Nucleus accumbens (tissue), 56 donors: ENCODE measurements at places on chromosomes 1 and 21.

DNA sequence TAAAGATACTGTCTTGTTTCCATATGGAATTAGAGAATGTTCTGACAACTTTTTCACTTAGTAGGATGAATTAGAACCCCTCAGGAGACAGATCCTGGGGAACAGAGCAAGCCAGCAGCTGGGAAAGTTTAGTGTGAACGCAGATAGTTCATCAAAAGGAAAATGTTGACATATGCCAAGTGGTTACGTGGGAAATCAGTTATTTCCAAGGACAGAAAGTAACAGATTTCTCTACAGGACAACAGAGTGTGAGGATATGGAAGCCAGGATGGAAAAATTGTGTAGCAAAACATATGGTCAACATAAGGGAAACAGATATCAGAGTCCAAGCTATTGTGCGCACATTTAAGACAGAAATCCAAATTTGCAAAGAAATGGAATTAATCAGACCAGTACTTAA, 419.5 kb downstream of the LRRIQ3 start:
- DNase-seq: no peak

DNA sequence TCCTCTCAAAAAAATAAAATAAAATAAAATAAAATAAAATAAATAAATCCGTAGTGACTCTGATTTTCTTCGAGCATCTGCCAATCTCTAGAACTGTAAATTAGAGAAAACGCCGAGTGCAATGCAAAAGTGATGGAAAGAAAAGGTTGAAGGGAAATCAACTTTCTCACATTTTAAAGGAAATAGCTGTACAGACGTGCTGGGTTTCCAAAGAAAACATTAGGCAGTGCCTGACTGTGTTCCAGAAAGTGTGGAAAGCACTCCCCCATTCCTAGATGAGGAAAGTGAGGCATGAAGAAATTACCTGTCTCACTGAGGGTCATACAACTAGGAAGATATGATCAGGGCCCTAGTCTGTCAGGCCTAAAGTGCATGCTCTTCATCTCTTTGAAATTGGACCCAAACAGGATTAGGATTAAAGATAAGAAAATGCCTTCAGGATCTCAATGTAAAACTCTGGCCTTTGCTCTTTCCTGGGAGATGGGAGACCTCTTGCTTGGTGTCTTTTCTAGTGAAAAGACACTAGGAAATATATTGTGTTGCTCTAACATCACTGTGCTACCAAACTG, 1.8 kb upstream of the PTPN14 start:
- DNase-seq: no peak

- DNase-seq: no peak
Observed at GRCh38 chr1:78146205-78146771, 100.5 kb downstream of the GIPC2 start.

GRCh38 chr1:111888740-111889376, 100.6 kb downstream of the KCND3 start:
- no peak for DNase-seq

DNA sequence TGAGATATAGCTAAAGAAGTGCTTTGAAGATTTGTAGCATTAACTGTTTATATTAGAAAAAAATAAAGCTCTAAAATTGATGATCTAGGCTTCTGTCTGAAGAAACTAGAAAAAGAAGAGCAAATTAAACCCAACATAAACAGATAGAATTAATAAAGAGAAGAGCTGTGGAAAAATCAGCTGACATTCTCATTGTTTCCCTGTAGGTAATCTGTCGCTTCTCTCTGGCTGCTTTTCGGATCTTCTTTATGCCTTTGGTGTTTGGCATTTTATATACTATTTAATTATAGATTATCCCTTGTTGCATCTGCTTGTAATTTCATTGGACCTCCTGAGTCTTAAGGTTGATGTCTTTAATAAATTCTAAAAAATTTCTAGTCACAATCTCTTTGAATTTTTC, 59.8 kb downstream of the MPZL1 start:
- no peak for DNase-seq

DNA sequence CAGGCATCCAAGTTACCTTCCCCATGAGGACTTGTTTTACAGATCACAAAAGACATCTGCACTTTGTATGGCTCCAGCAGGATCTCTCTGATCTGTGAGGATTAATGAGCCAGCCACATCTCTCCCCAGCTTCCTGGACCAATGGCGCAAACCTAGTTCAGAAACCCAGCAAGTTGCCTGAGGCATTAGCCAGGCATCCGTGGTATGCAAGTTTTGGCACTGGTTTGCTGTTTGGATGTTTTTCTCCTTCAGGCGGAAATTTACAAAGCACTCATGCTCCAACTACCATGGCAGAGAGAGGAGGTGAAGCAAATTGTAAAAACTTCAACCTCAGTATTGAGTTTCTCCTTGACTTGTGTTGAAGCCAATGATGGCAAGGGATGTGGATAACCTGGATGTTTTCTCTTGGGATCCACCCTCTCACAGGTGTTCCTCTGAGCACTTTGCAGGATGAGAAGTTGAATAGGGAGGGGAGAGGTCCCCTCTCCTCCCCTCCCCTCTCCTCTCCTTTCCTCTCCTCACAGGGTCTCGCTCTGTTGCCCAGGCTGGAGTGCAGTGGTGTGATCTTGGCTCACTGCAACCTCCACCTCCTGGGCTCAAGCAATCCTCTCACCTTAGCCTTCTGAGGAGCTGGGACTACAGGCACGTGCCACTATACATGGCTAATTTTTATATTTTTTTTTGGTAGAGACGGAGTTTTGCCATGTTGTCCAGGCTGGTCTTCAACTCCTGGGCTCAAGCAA, 25.6 kb upstream of the ENO1 start:
- no peak for DNase-seq

- no peak for DNase-seq
Observed at GRCh38 chr1:31714442-31715086, 10.7 kb upstream of the COL16A1 start.

- DNase-seq: no peak
Observed at GRCh38 chr1:153493343-153493960, 33.0 kb upstream of the S100A7 start.

GRCh38 chr1:26530895-26531598, 1.5 kb downstream of the RPS6KA1 start:
- DNase-seq: no peak

GRCh38 chr1:27144049-27144748, 10.7 kb downstream of the SLC9A1 start:
- no peak for DNase-seq

GRCh38 chr1:67580691-67581403, 104.2 kb upstream of the GADD45A start:
- DNase-seq: no peak

DNA sequence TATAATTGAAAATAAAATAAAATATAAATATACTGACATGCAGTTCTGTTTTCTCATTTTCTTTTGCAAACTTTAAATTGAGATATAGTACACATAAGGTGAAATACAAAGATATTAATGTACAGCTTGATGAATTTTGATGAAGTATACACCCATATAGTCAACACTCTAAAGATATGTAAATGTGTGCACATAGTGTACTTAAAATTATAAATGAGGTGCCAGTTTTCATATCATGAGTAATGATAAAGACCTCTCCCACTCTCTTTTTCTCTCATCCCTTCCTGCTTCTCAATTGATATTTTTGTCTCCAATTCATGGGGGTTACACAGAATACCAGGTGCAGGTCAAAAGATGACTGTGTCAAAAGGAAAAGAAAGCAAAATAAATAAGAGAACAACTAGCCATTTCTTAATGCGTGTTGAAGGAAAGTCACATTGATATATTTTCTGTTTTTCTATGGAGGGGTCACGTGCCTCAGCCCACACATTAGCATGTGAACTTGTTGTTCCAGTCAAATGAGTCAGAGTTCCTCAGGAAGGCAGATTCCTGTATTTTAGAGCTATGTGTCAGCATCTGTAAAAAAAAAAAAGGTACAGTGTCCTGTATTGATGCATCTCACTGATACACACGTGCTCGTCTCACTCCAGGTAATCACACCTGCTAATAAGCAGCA, 64.3 kb upstream of the HOOK1 start:
- peak; percentile 17 for DNase-seq

- DNase-seq: no peak
Observed at GRCh38 chr1:23210963-23211362, 6.3 kb downstream of the HTR1D start.

DNA sequence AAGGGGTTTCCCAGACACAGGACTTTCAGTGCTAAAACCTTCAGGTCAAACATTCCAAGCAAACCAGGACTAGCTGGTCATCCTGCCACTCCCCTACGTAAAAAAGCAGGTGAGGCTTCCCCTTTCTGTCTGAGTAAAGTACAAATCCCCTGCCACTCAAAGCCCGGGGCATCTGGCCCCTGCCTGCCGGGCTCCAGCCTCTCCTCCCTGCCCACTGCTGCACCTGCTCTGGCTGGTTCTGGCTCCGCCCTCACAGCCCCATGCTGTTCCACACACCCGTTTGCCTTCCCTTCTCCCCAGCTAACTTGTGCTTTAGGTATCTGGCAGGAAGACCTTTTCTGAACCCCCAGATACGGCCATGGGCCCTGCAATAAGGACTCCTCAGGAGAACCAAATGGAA, 23.3 kb upstream of the S100A7 start:
- DNase-seq: no peak

DNA sequence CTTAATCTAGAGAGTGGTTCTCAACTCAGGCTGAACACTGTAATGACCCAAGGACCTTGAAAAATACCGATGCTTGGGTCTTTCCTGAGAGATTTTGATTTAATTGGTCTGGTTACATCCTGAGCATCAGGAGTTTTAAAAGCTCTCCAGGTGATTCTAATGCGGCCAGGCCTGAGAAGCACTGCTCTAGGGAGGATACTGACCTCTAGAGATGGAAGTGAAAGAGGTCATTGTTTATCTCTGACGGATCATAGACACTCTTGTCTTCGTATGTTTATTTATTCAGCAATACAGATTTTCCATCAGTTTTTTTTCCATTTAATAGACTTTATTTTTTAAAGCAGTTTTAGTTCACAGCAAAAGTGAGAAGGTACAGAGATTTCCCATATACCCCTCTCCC, 54.5 kb upstream of the IGSF5 start:
- DNase-seq: no peak

- no peak for DNase-seq
Observed at GRCh38 chr1:148362626-148363438, 120.3 kb downstream of the PPIAL4G start.

DNA sequence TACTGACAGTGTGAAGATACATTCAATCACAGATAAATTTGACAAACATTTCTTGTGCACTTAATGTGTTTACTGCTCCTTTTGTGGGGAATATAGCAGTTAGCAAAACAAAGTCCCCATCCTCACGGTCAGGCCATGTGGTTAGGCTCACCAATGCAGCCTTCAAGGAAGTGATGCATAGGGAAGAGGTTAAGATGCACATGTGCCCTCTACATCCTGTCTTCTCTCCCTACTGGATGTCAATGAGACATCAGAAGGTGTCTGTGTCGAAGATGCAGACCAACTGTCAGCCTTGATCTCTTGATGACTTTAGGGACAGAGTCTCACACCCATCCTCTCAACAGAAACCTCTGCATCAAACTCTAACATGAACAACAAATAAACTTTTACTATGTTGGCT, 78.7 kb downstream of the FH start:
- no peak for DNase-seq

GRCh38 chr1:204560590-204561150, 44.5 kb downstream of the MDM4 start:
- DNase-seq: no peak

DNA sequence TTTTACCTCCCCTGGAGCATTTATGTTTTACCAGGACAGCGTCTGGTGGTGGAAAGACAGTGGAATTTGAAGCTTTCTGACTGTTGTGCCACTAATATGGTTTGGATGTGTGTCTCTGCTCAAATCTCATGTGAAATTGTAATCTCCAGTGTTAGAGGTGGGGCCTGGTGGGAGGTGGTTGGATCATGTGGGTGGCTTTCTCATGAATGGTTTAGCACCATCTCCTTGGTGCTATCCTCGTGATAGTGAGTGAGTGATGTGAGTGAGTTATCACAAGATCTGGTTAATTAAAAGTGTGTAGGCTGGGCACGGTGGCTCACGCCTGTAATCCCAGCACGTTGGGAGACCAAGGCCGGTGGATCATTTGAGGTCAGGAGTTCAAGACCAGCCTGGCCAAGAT, 23.7 kb downstream of the PHLDA3 start:
- no peak for DNase-seq
